Stimulated activated CD8-positive, alpha-beta memory T cell treated with anti-CD3 and anti-CD28 coated beads, Interleukin-7, amount 100 ng/mL, for 4 hours (primary cell): ENCODE measurements at places on chromosomes 11 and 22.

GRCh38 chr22:46738647-46739093 is 618 bp upstream of the CERK start:
- DNase-seq: no peak

DNA sequence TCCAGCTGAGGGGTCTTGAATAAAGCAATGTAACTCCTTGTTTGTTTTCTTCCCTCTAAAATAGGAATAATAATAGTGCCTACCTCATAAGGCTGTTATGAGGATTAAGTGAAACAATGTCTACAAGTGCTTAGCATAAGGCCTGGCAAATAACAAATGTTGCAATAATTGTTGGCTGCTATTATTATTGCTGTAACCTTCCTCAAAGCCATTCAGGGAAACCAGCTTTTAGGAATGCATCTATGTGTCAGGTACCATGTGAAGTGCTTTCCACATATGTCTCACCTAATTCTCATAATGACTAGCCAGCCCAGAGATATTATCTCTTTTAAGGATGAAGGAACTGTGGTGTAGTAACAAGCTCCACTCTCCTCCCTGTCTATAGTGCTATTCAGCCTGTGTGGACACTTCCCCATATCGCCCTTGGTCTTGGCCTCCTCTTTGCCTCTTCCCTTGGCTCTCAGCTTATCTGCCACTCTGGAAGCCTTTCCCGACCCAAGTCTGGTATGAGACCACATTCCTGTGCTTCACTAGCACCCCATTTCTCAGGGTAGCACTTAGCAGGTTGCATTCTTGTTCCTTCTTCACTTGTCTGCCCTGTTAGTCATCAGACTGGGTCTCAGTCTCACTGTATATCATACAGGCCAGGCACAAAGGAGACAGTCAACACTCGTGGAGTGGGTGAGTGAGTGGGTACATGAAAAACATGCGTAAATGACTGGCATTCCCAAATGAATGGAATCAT is 23.8 kb downstream of the CSNK2A3 start:
- DNase-seq: no peak

- peak; percentile 24 for DNase-seq
Measured at GRCh38 chr11:6627762-6628241, 8.6 kb upstream of the TPP1 start.

GRCh38 chr22:31243339-31244045 is 31.4 kb downstream of the LIMK2 start:
- no peak for DNase-seq

- DNase-seq: no peak
Measured at GRCh38 chr11:75406338-75406777, 7.0 kb downstream of the RPS3 start.
